Keratinocyte (primary cell): ENCODE measurements at places on chromosomes 2 and 18. TPM values are rescaled to one million over a fixed set of nuclear protein-coding genes. Genes with fewer than 3 reads are reported as not detected.

BMP10 gene
- polyA plus RNA-seq = 0.05 TPM in 1 of 3 replicates, not detected in the others

DNA sequence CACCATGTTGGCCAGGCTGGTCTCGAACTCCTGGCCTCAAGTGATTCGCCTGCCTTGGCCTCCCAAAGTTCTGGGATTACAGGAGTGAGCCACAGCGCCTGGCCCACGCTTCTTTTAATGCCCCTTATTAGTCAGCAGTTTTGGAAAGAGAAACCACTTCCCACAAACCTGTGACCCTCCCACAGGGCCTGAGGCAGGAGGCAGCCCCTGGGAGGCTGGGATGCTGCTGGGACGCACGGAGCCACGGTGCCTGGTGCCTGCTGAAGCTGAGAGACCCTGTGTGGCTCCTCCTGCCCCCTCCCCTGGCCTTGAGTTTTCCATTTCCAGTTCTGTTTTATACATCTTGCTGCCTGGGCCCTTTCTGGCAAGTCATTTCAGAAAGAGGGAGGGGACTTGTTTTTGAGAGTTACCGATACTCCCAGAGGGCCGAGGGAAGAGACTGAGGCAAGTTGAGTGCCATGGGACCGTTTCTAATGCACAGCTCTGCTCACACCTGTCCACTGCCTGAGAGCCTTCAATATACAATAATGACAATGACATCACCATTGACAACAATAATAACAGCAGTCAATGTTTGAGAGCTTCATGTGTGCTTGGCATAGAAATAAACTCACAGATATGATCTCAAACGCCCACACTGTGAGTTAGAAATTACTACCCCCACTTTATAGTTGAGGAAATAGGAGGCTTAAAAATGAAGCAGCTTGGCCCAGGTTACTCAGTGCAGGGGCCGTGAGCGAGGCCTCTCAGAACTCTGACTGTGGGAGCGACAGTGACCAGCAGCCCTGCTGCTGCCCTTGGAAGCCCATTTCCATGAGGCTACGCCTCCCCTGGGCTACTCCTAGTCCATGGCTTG lies 78.1 kb upstream of the YWHAQ start:
- H3K27me3 ChIP-seq = no peaks in the 10 kb centered on the region
- no peaks in the 10 kb centered on the region for H3K36me3 ChIP-seq
- peaks cover 8% of the 10 kb centered on the region for H3K4me1 ChIP-seq
- DNase-seq = no peak

DNA sequence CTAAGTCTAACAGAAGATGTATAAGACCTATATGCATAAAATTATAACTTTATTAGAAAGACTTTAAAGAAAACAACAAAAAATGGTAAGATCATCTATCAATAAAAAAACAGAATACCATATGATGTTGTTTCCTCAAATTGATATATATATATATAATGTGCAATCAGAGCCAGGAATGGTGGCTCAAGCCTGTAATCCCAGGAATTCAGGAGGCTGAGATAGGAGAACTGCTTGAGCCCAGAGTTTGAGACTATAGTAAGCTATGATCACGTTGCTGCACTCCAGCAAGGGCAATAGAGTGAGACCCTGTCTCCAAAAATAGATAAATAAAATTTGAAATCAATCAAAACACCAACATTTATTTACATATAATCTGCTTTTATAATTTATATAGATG lies 19.5 kb downstream of the CYTIP start:
- H3K27ac ChIP-seq = no peak overlapping the region
- H3K27me3 ChIP-seq = no peaks in the 10 kb centered on the region
- no peak overlapping the region for H3K4me3 ChIP-seq
- DNase-seq = no peak
- no peaks in the 10 kb centered on the region for H3K36me3 ChIP-seq

KCNJ13 gene
- not detected in 3 replicates for polyA plus RNA-seq

DNA sequence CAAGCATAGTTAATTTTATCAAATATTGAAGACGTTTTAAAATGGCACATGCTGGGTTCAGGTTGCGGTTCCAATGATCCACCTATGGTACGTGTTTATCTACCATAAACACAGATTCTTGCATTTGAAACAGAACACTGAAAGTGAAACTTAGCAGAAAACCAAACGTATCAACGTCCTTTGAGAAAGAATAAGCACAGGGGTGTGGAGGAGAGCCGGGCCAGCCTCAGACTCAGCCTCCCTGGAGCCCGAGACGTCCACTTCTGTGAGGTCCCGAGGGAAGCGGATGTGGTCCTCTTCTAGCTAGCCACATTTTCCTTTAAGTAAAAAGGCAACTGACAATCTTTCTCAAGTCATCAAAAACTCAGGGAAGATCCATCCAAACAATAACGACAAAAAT lies 195.9 kb downstream of the RTP5 start:
- H3K4me3 ChIP-seq = no peak overlapping the region
- no peaks in the 10 kb centered on the region for H3K27me3 ChIP-seq
- no peak for DNase-seq
- H3K36me3 ChIP-seq = no peaks in the 10 kb centered on the region
- no peak overlapping the region for H3K27ac ChIP-seq
- H3K4me1 ChIP-seq = peaks cover 9% of the 10 kb centered on the region

GRCh38 chr2:142681952-142682351 lies 195.5 kb upstream of the KYNU start:
- DNase-seq = no peak
- no peak overlapping the region for H3K4me3 ChIP-seq
- no peaks in the 10 kb centered on the region for H3K27me3 ChIP-seq
- no peaks in the 10 kb centered on the region for H3K4me1 ChIP-seq
- no peak overlapping the region for H3K27ac ChIP-seq

DNA sequence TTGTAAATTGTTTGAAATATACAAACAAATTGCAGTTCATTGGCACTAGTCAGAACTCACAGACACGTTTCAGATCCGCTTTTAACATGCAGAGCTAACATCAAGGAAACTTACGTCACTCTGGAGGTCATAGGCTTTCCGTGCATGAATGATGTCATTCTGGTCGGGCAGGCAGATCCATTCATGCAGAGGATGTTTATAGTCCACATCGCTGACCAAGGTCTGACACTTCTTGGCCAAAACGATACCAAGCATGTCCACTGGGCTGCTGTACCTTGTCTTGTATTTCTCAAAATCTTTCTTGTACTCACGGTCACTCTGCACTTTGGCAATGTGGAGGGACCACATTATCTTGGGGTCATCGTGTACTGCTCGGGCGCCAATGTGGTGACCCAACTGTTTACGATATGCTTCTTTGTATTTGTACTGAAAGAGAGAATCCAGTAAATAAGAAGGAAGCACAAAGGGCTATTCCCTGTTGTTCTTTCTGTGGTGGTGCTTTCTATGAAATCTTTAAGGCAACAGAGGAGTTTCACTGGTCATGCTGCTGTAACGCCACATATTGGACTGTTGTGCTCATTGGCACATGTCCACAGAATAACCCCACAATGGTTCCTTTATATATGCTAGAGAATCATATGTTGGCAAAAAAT lies 114.8 kb downstream of the NEB start:
- no peak for DNase-seq
- no peak overlapping the region for H3K27ac ChIP-seq
- H3K36me3 ChIP-seq = no peaks in the 10 kb centered on the region
- no peaks in the 10 kb centered on the region for H3K27me3 ChIP-seq
- H3K4me3 ChIP-seq = no peak overlapping the region

DNA sequence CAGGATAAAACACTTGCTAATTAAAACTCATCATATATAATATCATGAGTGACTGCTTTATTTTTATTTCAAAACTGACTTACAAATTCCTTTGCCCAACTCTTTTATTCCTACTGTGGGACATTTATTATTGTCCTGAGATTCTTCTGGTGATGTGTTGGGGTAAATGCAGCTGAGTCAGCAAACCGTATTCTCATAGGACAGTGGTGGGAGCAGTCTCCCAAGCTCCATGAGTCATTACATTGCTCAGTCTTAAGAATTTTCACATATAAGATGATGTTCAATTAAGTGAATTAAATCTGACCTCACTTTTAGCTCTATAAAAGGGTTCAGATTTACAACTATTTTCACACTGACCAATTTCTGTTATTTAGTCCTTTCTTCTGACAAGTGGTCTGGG lies 1530.7 kb downstream of the LRP1B start:
- H3K4me1 ChIP-seq = no peaks in the 10 kb centered on the region
- H3K27ac ChIP-seq = no peak overlapping the region
- no peak for DNase-seq
- H3K36me3 ChIP-seq = no peaks in the 10 kb centered on the region
- no peak overlapping the region for H3K4me3 ChIP-seq

DNA sequence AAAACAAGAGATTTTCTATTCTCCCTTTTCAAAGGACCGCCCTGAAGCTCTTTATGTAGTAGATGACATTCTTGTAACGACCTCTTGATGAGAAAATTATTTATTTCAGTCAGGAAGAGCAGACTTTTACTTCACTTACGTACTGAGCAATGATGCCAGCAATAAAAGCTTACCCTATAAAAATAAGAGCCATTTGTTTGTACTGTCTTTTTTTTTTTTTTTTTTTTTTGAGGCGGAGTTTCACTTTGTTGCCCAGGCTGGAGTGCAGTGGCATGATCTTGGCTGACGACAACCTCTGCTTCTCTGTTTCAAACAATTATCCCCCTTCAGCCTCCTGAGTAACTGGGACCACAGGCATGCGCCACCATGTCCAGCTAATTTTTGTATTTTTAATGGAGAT lies 39.2 kb downstream of the CRIM1 start:
- H3K4me3 ChIP-seq = no peak overlapping the region
- peaks cover 16% of the 10 kb centered on the region for H3K36me3 ChIP-seq
- H3K27me3 ChIP-seq = no peaks in the 10 kb centered on the region
- H3K4me1 ChIP-seq = peaks cover 21% of the 10 kb centered on the region
- no peak overlapping the region for H3K27ac ChIP-seq
- no peak for DNase-seq

SNX17 gene
- polyA plus RNA-seq = 79.4 to 101 TPM (median 83.3 TPM) in 3 replicates

DNA sequence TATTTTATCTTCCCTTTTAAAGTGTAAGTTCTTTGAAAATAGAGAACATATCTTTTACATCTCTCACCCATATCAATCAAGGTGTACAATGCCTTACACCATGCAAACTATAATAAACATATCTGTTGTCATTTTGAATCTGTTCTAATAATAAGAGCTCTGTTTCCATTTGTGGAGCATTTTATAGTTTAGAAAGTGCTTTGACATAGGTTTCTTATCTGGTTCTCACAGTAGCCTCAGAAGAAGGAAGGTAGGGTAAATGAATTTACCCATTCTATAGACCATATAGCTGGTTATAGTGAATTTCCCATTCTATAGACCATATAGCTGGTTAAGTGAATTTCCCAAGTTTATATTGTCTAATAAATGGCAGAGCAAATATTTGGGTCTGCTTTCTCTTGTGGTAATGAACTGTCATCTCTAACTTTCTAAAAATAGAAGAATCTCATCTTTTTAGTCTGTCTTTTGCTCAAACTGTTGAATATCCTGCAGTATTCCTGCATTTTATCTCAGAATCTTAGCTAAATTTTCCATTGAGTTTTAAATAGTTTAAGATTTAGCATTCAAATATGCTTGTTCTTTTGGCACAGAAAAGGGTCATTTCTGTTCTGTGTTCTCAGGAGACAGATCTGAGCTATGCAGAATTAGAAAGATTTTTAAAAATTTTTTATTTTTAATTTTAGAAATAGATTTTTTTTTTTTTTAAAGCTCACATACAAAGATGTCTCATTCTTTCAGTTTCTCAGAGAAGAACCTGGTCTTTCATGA lies 80.7 kb upstream of the STON1 start:
- no peak for DNase-seq
- H3K4me1 ChIP-seq = peaks cover 15% of the 10 kb centered on the region
- H3K27ac ChIP-seq = no peak overlapping the region
- H3K36me3 ChIP-seq = no peaks in the 10 kb centered on the region
- no peak overlapping the region for H3K4me3 ChIP-seq

DNA sequence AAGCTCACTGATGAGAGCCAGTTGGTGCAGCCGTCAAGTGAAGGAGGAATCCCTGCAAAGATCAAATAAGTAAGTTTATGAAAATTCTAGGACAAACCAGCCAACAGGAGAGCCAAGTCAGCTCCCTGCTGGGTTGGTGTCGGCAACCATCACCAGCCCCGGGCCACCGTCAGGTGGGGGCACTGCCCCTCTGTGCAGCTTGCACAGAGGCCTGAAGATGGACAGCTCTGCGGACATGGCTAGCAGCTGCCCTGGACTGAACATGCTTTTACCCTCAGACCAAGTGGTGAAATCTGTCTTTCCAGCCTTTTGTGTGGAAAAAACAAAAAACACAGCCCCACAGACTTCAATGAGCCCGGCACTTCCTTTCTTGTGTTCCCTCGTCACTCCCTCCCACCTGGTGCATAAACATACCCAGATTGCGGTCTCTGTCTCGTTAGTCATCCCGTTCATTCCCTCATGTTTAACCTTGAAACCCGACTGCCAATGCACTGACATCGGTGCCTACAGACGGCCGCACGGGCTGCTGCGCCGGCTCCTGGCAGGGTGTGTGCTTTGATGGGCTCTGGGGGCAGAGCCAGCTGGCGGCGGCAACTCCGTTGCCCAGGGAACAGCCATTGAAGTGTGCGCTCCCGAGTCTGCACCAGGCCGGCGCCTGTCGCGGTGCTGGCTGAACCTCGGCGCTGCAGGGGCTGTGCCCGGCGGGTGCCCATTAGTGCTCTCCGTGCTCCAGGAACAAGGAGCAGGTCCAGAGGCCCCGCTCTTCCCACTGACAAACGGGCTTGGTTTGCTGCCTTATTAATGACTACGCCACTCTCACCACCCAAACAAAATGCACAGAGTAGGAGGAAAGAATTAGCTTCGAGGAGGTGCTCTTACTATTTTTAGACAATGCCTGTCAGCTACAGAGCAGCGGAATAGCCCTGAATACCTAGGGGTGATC lies 95.3 kb downstream of the EIPR1 start:
- H3K36me3 ChIP-seq = no peaks in the 10 kb centered on the region
- H3K27ac ChIP-seq = no peak overlapping the region
- no peak for DNase-seq
- no peak overlapping the region for H3K4me3 ChIP-seq
- no peaks in the 10 kb centered on the region for H3K4me1 ChIP-seq

- H3K27ac ChIP-seq = no peak overlapping the region
- H3K4me1 ChIP-seq = peaks cover 5% of the 10 kb centered on the region
- no peak for DNase-seq
- H3K4me3 ChIP-seq = no peak overlapping the region
- no peaks in the 10 kb centered on the region for H3K36me3 ChIP-seq
- H3K27me3 ChIP-seq = no peaks in the 10 kb centered on the region
Observed at GRCh38 chr2:174753038-174753633, 11.1 kb downstream of the CHRNA1 start.

DNA sequence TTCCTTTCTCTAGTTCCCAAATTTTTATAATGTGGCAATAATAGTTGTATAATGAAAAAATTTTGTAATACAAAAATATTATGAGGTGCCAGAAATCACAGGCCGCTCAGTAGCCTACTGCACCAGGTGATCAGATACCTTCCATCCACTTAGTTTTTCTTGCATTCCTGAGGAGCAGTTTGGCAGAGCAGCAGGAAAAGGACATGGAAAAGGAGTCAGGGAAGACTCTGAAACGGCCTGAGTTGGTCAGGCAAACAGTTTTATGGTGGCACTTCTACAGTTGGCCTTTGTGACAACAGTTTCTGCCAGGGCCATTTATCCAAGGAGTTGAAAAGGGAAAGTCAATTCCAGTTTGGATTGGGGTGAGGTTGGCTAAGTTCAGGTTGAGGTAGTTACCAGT lies 165.4 kb upstream of the ALPP start:
- H3K4me3 ChIP-seq = no peak overlapping the region
- H3K27ac ChIP-seq = no peak overlapping the region
- DNase-seq = no peak
- no peaks in the 10 kb centered on the region for H3K27me3 ChIP-seq
- no peaks in the 10 kb centered on the region for H3K36me3 ChIP-seq

FMNL2 gene
- polyA plus RNA-seq = 38.6 to 62.7 TPM (median 38.9 TPM) in 3 replicates
